HTR-8/SVneo (cell line): ENCODE measurements at places on chromosomes 4 and X.

- DNase-seq: no peak
Observed at GRCh38 chr4:120415896-120416295, 349.2 kb upstream of the MAD2L1 start.

GRCh38 chr4:140286456-140286855 is 87.0 kb upstream of the SCOC start:
- DNase-seq: no peak

- DNase-seq: no peak
Observed at GRCh38 chr4:92064574-92064973, 239.2 kb upstream of the GRID2 start.

DNA sequence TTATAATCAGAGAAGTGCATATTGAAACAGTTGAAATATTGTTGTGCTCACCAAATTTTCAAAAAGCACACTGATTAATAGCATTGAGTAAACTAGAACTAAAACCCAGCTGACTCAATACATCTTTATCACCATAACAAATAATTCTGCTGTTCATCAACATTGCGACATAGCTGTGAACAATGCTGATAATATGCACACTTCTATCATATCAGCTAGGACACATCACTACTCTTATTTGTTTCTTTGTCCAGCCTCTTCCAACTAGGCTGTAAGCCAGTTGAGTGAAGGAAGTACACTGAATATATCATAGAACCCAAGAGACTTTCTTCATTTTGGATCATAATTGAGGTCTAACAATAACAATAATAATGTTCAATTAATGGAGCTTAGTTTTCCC is 349.7 kb downstream of the IQCM start:
- peak; percentile 7 for DNase-seq

- DNase-seq: no peak
Observed at GRCh38 chr4:60805500-60806313, 394.4 kb upstream of the ADGRL3 start.

DNA sequence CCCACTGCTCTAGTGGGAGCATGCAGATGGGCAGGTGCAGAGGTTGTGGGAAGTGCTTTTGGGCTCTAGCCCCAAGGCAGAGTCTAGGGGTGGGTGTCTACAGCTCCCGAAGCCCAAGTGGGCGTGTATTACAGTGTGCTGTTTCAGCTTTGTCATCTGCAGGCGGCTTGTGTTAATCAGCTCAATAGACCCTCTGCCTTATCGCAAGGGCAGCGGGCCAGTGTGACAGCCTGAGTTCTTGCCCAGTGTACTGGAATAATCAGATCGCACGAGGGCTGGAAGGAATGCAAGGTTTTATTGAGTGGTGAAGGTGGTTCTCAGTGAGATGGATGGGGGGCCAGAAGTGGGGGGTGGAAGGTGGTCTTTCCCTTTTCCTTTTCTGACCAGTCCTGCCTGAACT is 529.4 kb upstream of the AMOT start:
- DNase-seq: no peak

- no peak for DNase-seq
Observed at GRCh38 chrX:39866229-39866628, 231.5 kb downstream of the BCOR start.

DNA sequence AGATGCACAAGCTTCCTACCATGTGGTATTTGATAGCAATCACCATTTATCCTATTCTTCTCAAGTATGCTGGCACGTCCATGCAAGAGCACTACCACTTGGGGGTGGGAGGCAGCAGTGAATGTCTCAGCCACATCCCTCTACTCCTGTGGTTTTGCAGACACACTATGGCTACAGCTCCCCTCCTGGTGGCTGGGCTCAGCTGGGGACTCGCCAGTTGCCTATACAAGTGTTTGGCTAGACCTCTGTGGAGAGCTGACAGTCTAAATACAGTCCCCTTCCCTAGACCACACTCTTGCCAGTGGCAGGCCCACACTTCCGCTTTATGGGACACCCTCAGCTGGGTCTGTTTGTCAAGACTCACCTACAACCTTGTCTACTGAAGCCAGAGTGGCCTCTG is 53.2 kb downstream of the ADGRA3 start:
- DNase-seq: no peak

DNA sequence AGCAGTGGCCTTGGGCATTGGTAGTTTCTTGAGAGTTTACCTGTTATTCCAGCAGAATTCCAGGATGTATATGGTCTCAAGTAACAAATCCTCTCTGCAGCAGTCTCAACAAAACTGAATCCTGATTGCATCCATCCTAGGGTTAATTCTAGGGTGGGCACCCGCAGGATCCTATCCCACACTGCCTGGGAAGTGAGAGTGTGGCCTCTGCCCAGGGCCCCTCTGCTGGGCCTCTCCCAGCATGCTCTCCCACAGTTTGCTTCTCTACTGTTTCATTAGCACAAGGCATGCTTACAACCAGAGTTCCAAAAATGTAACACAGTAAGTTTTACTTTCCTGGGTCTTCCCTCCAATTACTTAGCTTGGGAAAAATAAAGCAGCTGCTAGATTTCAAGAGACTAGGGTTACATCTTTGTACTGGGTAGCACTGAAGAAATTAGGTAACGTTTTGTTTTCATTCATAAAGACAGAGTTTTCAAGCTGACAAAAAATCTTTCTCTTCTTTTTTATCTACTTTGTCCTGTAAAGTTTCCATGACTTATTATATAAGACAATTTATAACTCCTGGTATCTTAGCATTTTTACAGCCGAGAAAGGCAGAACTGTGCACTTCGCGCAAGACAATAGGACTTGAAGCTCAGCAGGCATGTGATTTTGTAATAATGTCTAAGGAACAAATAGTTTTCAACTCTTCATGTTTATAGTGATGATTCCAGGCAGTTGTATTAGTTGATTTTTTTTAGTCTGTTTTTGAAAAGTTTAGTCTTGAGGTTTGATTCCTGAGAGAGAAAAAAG is 131.2 kb upstream of the PCDH18 start:
- no peak for DNase-seq

DNA sequence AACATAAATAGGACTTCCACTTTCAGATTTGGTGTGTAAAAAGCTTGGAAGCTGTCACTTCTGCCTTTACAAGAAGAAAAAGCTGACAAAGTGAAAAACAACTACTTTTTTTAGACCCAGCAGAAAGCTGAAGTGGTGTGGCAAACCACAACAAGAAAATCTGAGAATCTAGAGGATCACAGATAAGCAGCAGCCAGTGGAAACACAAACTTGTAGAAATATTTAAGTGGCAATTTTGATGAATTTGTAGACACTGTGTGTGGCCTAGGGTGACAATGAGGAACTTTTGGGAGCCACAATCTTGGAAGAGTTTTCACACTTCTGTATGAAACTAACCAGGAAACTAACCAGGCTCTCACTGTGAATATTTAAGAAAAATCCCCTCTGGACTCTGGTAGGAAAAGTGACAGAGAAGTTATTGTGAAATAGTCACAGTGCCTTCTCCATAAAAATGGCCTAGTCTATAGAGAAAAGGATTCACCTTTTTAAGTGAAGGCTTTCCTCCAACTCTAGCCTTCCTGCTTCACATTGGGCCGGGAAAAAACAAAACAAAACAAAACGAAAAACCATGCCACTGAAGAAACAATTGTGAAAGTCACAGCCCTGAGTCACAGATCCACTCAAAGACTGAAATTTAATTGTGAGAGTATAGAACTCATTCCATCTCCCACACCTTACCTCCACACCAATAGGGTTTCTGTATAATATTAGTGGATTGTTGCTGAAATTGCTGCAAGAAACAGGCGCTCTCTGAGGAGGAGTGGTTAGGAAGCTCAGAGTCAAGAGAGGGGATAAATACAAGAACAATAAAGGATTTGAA is 26.7 kb upstream of the GUCY1A1 start:
- no peak for DNase-seq

DNA sequence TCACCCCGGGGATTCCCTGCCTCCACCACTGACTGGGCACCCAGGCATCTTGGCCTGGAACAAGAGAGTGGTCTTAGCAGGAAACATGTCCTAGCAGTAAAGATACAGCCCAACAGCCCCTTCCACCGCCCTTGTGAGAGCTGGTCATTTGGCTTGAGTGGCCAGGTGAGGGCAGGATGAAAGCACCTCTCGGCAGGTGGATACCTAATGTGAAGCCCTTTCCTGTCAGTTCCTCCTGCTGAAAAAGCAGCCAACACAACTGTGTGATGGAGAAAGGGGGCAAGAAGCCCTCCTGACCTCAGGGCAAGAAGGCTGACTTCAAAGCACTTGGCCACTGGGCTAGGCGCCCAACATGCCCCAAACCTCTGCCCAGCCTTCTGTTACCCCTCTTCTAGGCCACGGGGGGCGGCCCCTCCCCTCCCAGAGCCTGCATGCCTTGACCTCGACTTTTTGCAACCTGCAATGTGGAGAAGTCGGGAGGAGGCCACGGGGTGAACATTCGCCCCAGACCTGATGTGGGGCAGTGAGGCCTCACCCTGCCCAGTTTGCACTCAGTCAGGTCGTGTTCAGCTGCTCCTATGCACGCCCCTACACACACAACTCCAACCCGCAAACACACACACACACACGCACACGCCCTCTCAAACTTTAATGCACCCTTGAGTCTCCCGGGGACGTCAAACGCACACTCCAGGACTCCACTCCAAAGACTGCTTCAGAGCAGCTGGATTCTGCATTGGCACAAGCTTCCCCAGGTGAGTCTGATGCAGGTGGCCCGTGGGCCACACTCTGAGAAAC is 1.1 kb downstream of the LGI2 start:
- no peak for DNase-seq

DNA sequence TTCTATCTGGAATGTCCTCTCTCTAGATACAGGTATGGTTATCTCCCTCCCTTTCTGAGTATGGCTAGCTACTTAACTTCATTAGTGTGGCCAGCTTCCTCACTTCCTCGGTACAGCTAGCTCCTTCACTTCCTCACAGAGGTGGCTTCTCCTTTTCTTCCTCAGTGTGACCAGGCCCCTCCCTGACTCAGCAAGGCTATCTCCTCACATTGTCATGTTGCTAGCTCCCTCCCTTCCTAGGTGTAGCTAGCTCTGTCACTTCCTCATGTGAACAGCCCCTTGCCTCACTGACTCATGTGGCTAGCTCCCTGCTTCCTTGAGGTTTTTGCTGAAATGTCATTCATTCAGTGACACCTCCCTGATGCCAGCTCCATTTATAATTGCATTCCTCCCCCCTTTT is 67.3 kb upstream of the DDIT4L start:
- DNase-seq: no peak

- no peak for DNase-seq
Observed at GRCh38 chr4:20480165-20480947, 219.9 kb upstream of the PACRGL start.

- DNase-seq: no peak
Observed at GRCh38 chr4:113159942-113160545, 110.6 kb downstream of the ANK2 start.

DNA sequence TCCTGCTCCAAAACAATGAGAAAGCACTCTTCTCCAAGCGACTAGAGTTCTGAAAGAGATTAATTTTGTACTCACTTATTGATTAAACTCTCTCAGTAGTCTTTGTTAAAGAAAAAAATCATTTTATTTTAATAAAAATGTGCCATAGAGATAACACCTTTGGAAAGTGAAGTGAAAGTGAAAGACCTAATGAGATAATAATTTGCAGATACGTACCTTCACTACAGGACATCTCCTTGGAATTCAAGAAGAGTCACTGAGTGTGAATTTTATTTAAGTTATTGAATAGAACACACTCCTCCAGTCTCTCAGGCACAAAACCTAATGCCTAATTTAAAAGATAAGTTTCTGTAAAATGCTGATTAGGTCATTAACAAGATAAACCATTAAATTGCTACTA is 1070.6 kb upstream of the GRID2 start:
- DNase-seq: no peak

DNA sequence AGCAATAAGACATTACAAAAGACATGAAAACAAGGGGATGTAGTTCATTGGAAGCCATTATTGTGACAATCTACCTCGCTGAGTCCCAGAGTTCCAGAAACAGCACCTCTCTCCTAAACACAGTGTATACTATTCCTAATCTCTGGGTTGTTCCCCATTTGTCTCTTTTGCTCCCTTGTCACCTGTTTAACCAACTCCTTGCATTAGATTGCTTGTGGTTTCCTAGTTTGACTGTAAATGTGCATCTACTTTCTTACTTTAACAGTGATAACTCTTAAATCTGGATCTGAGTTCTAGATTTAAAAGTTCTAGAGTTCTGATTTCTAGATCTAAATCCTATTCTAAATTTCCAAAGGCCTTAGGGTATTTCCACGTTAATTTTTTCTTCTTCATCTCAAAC is 71.6 kb upstream of the TET2 start:
- no peak for DNase-seq

DNA sequence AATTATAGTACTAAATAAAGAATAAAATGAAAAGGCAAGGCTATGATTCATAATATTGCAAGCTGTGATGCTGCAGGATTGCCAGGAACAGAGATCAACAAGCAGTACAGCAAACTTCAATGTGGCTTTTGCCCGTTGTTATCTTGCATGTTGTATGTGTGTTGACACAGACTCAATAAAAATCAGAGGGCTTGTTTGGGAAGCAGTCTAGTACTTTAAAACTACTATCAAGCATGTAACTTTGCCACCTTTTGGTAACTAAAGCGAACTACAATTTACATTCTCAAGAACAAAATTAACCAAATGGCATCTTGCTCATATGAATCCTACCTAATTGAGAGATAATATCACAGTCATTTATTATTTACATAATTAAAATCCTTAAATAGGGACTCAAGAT is 79.8 kb upstream of the GPM6A start:
- DNase-seq: peak; percentile 31

GRCh38 chrX:68761086-68761485 is 67.7 kb upstream of the EFNB1 start:
- DNase-seq: no peak

DNA sequence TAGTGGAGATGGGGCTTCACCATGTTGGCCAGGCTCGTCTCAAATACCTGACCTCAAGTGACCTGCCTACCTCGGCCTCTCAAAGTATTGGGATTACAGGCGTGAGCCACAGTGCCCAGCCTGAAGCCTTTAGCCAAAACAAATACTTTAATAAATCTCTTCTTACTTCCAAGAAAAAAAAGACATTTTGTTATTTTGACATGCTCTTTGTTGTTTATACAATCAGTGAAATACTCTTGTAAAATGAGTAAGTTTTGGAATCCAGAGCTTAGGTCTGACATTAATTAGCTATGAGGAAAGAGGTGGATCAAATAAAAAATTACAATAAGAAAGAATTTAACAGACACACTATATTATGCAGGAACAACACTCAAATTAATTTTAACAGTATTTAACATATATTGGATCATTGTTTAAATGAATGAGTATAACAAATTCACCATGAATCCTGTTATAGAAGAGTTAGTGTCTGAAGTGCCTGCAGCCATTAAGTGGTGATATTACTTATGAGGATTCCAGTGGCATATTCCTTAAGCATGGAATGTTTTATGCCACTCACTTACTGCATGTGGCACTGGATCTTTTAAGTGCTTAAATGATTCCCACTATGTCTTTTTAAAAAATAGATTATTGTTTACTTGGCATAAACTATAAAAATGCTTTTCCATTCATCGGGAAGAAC is 260.1 kb upstream of the GIMD1 start:
- DNase-seq: no peak

GRCh38 chr4:40417941-40418340 is 82.8 kb downstream of the CHRNA9 start:
- no peak for DNase-seq

DNA sequence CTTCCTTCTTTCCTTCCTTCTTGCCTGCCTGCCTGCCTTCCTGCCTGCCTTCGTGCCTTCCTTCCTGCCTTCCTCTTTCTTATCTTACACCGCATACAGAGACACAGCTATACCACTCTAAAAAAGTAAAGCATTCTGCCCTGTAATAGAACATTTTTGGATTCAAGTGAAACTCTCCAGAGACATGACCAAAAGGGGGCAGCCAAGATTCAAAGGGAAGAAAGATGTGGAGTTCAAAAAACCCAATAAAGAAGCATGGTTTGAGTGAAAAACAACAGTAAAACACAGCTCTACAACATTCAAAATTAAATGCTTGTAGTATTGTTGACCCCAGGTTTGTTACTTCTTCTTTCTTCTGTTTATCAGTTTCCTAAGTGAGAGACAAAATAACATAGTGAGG is 914.9 kb upstream of the PCDH7 start:
- DNase-seq: no peak
